HFFc6 (cell line): ENCODE measurements at places on chromosomes 2 and 18. TPM values are rescaled to one million over a fixed set of nuclear protein-coding genes. Genes with fewer than 3 reads are reported as not detected.

DNA sequence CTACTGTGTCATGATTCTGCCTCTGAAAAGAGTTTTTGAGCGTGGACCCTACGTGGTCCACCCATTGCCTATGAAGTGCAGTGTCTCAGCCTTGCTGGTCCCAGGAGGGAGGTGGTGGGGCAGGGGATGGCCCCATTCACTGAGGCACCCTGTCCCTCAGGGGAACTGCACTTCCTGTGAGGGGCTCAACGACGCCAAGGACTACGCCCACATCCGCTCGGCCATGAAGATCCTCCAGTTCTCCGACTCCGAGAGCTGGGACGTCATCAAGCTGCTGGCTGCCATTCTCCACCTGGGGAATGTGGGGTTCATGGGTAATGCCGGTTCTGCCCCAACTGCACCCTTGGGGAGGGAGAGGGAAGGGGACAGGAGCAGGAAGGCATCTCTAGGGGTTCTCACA lies 42.5 kb downstream of the MYO7B start:
- H3K4me1 ChIP-seq = peaks cover 23% of the 10 kb centered on the region
- peaks cover 16% of the 10 kb centered on the region for H3K27me3 ChIP-seq
- no peak for DNase-seq
- H3K4me3 ChIP-seq = no peak overlapping the region
- no peaks in the 10 kb centered on the region for H3K36me3 ChIP-seq

DNA sequence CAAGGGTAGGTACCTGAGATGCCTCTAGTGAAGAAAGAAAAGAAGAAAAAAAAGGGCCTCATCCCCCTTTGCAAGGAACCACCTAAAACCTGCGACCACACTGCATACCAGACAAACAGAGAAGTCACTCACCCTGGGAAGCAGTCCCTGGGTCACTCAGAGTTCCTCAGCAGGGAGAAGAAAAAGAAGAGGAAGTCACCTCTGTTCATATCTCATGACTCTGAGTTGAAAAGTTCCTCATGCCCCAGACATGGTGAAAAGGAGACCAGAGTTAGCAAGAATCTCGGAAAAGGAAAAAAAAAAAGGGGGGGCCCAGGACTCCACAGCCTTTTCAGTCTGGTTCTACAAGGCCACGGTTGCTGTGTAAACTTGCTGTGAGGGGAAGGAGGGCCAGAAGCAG lies 478.4 kb upstream of the NRXN1 start:
- peak overlapping the region; percentile 44 for H3K27ac ChIP-seq
- DNase-seq = no peak
- no peaks in the 10 kb centered on the region for H3K27me3 ChIP-seq

DNA sequence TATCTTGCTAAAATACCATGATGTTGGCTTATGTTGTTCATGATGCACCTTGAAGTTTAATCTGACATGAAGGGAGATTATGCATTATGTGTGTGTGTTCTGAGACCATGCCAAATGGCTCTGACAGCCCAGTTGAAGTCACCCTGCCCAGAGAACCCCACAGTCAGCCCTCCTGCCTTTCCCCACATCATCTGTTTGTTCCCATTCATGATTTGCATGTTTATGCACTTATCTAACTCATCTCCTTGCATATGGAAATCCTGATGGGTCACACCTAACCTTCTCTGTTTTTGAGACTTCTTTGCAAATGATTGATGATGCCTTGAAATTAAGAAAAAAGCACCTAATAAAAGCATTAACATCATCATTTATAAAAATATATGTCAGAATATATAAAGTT lies 752.2 kb downstream of the GALR1 start:
- no peaks in the 10 kb centered on the region for H3K4me1 ChIP-seq
- H3K27me3 ChIP-seq = no peaks in the 10 kb centered on the region
- DNase-seq = no peak
- H3K27ac ChIP-seq = no peak overlapping the region
- H3K36me3 ChIP-seq = no peaks in the 10 kb centered on the region

DNA sequence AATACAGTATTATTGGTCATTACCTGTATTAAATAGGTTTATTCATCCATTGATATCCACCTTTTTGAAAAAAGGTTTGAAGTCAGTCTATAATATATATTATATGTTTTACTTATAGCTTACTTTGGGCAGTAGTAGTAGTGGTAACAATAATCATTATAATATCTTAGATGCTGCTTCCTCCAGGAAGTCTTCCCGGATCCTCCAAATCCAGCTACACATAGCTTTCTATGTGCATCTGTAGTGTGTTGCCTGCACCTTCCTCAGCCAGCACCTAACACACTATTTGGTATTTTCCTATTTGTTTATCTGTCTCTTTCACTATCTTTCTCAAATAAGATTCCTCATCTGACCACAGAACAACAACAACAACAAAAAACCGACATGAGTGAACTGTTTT lies 81.0 kb downstream of the PRKCE start:
- no peak overlapping the region for H3K27ac ChIP-seq
- no peak for DNase-seq
- H3K36me3 ChIP-seq = no peaks in the 10 kb centered on the region
- H3K4me1 ChIP-seq = peaks cover 9% of the 10 kb centered on the region
- peaks cover 3% of the 10 kb centered on the region; the same call in 1 of the 2 replicates for H3K27me3 ChIP-seq
- H3K4me3 ChIP-seq = no peak overlapping the region

GRCh38 chr2:136376798-136377211 lies 258.9 kb upstream of the CXCR4 start:
- DNase-seq = no peak
- no peaks in the 10 kb centered on the region for H3K27me3 ChIP-seq
- H3K27ac ChIP-seq = no peak overlapping the region
- peaks cover 14% of the 10 kb centered on the region for H3K4me1 ChIP-seq

- peaks cover 24% of the 10 kb centered on the region for H3K36me3 ChIP-seq
- peak; percentile 71 for DNase-seq
- H3K27me3 ChIP-seq = no peaks in the 10 kb centered on the region; the same call in 1 of the 2 replicates
- no peak overlapping the region; the same call in 1 of the 2 replicates for H3K4me3 ChIP-seq
- H3K27ac ChIP-seq = peak overlapping the region; percentile 75
- H3K4me1 ChIP-seq = peaks cover 38% of the 10 kb centered on the region
Observed at GRCh38 chr2:149050188-149050587, 11.7 kb downstream of the LYPD6B start.

SMCHD1 gene
- total RNA-seq = 18.7 to 25.6 TPM (median 23.8 TPM) in 3 replicates

CAPN14 gene
- 0.06 and 0.10 TPM in 2 replicates for total RNA-seq

CTDSP1 gene
- total RNA-seq = 72.0 and 72.6 TPM in 2 replicates

NEURL3 gene
- total RNA-seq = not detected in 3 replicates

ERFE gene
- 0.26 to 0.30 TPM in 2 of 3 replicates, not detected in the other for total RNA-seq

CENPA gene
- 6.3 and 18.5 TPM in 2 replicates for total RNA-seq
